ENCODE measurements at places on chromosomes 12 and 14.
A peak's percentile ranks its signal among the peaks of the same experiment; 100 is the strongest.

- no peak for DNase-seq
These were observed 46.5 kb upstream of the RTL1 start for GRCh38 chr14:100950024-100950423.

DNA sequence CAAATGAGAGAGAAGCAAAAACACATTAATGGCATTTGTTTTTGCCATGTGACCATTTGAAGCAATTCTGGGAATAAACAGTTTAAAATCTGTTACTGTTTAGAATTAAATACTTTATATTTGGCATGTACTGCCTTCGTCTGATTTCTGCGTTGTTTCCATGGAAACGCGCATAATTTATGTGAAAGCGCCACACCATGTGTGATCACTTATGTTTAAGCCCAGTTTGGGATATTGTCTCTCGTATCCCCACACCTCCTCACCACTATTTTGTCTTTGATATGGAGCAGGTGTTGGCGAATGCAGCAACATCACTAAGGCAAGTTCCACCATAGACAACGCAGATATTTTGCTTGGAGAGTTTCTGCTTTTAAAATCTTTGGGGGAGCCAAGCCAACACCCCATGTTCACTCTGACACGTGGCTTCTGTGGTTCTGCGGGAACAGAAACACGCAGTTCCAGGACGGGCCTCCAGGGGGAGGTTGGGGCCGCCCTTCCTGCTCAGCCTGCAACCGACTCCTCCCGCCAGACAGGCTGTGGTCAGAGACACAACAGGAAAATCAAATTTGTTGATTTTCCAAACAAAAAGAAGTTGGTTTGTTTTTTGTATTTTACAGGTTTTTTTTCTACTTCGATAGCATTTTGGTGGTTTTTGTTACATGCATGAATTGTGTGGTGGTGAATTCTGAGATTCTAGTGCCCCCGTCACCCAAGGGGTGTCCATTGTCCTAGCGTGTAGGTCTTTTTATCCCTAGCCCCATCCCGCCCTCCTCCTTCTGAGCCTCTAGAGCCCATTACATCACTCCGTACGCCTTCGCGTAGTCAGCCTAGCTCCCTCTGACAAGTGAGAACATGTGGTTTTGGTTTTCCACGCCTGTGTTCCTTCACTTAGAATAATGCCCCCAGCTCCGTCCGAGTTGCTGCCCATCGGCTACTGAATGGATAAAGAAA, 101.9 kb upstream of the SFSWAP start:
- peak; percentile 70 for DNase-seq

DNA sequence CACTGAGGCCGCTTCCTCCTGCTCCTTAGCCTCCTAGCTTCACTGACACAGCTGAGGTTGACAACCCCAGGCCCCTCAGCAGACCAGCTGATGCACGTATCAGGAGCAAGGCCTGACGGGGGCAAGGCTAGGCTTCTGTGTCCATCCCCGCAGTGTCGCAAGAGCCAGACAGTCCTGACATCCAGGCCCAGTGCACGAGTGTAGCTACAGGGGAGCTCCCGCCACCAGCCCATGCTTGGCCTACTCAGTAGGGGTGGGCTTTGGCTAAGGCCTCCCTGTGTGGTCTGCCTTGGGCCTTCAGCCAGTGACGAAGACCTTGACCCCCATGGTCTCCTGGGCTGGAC, 179.1 kb downstream of the DPF3 start:
- DNase-seq, result no peak

DNA sequence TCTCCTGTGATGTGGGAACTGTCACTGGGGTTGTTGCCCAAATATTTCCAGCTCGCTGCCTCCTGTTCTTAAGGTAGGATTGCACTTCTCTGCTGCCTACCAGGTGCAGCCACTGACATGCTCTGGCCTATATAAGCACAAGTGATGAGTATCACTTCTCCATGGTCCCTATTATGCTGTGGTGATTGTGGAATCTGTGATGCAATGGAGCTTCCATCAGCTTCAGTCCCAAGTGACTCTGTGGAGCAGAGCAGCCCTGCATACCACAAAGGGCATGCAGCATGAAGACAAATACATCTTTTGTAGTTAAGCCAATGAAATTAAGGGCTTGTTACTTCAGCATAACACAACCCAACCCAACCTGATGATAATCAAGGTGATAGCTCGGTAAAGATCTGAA, 43.5 kb downstream of the CKAP4 start:
- no peak for DNase-seq

DNA sequence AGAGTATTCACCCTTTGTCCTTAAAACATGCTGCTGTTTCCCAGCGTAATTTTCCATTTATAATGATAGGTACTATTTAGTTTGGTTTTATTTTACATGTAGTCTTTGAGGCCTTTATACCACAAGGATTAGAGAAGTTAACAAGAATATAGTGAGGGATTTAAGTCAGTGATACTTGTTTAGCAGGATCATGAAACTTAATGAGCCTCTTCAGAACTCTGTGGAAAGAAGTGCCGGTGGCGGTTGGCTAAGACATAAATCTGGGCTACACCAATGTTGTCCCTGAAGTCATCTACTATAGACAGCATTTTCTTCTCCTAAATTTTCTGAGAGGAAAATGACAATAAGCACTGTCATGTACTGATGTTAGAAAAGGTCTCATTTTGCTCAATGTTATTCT, 1226.0 kb upstream of the SEL1L start:
- DNase-seq, result no peak

- no peak for DNase-seq
These were observed 15.0 kb downstream of the CCND2 start for GRCh38 chr12:4288296-4289131.

DNA sequence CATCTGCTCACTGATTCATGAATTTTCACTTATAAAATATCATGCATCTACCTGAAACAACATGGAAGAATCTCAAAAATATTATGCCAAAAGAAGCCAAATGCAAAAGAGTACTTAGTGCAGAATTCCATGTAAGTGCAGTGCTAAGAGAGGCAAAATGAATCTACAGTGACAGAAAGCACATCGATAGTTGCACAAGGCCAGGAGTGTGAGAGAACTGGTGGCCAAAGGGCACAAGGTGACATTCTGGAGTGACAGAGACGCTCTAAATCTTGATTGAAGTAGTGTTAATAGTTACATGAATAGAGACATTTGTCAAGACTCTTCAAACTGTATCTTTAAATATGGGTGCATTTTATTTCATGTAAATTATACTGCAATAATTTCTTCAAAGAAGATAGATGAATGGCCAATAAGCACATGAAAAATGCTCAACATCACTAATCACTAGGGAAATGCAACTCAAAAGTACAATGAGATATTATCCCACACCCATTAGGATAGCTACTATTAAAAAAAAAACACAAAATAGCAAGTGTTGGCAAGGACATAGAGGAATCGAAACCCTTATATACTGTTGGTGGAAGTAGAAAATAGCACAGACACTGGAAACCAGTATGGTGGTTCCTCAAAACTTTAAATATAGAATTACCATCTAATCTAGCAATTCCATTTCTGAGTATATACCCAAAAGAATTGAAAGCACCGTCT, 71.7 kb upstream of the KICS2 start:
- no peak for DNase-seq

GRCh38 chr14:77616133-77616453, 344 bp downstream of the SPTLC2 start:
- DNase-seq, result no peak

DNA sequence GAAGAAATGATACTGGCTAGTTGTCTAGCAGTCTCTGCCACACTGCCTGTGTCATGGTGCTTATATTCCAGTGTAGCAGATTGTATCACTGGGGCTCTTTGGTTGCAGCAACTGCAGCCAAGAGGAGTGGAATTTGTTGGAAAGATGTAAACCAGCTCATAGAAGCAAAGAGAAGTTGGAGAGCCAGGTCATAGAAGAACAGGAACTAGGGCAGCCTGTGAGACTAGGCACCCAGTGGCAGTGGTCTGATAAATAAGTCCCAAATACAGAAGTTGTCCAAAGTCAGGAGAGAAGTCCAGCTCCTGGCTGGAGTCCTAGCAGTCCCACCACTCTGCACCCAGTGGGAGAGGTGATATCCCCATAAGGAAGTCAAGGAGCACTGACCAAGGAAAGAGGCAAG, 172.5 kb upstream of the ARID2 start:
- peak; percentile 74 for DNase-seq

DNA sequence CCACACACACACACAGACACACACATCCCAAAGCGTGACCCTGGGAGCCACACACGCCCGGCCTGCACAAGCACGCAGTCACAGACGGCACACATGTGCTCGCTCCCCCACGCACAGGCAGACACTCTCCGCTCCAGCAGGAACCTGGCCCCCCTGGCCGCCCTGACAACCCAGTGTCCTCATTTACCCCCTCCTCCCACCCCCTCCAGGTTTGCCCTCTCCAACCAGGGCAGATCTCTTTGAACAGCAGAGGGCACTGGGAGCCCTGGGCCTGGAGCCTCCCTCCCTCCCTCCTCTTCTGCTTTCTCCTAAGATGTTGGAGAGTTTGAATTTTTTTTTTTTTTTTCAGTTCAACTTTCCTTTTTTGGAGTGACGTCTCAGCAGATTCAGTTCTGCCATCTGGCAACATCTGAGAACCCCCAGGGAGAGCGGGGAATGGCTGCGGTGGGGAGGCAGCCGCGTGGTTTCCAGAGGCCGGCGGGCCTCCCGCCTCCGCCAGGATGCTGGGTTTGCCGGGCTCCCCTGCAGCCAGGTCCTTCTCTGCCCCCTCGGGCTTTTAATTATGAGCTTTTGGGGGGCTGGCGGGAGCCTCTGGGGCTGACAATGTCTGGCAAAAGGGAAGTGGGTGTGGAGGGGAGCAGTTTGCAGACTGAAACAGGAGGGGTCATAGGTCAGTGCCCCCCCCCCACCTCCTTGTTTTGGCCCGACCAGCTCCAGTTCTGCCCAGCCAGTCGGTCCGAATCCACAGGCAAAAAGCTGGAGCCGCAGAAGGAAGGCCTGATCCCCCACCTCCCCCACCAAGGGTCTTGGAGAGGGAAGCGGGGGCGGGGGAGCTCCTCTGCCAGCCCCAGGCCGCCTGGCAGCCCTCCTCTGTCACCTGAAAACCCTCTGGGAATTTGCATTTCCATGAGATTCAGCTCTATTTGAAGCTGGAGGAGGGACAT, 1.3 kb upstream of the NCOR2 start:
- peak; percentile 90 for DNase-seq

DNA sequence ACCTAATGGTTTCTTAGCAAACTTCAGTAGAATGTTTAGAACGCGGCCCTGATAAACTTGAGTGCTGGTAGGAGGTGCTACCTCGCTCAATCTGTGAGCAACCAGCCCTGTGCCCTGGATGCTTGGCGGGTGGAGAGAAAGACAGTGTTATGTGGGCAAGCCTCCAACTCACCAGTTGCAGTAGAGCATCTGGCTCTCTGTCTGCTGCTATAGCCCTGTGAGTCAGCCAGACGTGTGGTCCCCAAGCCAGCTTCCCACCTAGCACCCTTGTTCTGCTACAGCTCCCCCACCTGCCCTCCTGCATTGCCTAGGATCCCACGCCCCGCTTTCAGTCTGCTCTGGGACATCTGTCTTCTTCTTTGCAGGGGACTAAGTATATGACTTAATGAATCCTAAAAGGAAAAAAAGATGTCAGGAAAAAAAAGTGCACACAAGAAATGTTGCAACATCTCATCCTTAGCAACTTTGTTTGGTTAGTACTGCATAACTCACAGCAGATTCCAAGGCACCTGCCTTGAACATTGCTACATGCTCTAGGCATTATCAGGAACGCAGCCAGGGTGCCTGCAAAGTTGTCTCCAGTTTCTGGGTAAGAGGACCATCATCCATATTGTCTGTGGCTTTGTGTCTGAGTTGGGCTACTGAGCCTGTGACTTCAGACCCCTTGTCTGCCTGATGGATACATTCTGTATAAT, 13.6 kb downstream of the SNRNP35 start:
- no peak for DNase-seq

GRCh38 chr12:30967026-30967425, 40.5 kb downstream of the TSPAN11 start:
- DNase-seq, result no peak

DNA sequence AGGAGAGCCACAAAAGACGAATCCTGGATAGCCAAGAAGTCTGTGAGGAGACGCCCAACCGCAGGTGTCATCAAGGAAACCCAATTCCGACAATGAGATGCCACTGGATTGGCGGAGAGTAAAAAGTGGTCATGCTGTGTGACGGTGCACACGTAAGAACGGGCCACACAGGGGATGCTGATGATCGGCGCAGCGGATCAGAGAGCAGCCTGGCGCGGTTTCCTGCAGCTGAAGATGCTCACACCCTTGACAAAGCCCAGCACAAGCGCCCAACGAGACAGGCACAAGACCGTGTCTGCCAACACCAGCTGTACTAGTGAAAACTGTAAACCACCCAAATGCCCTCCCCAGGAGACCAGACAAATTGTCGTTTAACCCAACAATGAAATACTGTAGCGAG, 55.8 kb downstream of the CCDC85C start:
- no peak for DNase-seq

DNA sequence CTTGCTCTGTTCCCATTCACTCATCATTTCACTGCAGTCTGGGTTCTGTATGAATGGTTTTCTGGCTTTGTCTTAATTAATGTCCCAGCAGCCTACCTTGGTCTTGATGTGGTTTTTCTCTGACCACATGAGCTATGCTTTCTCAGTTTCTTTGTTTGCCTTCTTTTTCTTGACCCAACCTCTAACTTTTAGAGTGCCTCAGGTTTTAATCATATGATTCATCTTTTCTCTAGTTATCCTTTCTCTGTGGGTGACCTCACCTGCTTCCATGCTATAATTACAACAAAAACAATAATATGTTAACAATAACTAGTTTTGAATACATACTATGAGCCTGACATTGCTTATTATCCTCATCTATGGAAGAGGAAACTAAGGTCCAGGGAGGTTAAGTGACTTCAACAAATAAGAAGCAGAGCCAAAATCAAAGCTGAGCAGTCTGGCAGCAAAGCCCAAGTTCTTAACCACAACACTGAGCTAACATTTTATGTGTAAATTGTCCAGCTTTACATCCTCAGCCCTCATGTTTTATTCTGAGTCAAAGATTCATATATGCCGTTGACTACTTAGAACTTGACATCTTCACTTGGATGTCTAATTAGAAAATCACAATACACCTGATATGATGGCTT, 4.7 kb upstream of the EPYC start:
- DNase-seq, result no peak

DNA sequence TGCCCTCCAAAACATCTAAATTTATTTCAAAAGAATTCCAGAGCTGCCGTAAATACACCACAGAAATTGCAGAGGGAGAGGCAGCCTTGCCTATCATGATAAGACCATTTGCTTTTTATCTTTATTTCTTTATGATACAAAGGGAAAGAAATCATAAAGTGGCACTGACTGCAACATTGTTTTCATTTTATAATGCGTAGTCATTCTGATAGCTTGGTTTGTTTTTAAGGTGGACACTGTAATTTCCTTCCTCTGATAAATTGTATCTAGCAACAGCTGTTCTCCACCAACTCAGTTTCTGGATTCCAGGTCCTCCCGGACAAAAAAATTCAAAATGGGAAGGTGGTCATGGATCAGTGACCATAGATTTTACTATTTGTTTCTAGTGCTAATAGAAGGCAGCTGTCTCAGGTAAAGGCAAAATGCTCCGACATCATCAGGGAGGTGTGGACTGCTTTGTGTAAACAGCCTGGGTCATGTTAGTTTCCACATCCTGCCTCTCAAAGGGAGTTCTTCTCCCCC, 623 bp upstream of the TSPAN8 start:
- no peak for DNase-seq

All from OCI-M1 (cell line).